Stimulated activated CD4-positive, alpha-beta T cell treated with anti-CD3 and anti-CD28 coated beads, TNF-alpha, amount 100 ng/mL, for 4 hours (primary cell): ENCODE measurements at places on chromosomes 1 and 21.

GRCh38 chr1:161082483-161082882, 6.9 kb downstream of the NECTIN4 start:
- DNase-seq, result no peak

GRCh38 chr1:158972841-158973240, 36.9 kb upstream of the IFI16 start:
- no peak for DNase-seq

- DNase-seq, result no peak
Measured at GRCh38 chr1:53792806-53793205, 45.3 kb downstream of the NDC1 start.

GRCh38 chr1:33231166-33231565, 25.1 kb upstream of the ZNF362 start:
- no peak for DNase-seq

- DNase-seq, result no peak
Measured at GRCh38 chr1:156750711-156751450, 594 bp downstream of the HDGF start.

- DNase-seq, result no peak
Measured at GRCh38 chr1:57987523-57987922, 559.0 kb downstream of the OMA1 start.

DNA sequence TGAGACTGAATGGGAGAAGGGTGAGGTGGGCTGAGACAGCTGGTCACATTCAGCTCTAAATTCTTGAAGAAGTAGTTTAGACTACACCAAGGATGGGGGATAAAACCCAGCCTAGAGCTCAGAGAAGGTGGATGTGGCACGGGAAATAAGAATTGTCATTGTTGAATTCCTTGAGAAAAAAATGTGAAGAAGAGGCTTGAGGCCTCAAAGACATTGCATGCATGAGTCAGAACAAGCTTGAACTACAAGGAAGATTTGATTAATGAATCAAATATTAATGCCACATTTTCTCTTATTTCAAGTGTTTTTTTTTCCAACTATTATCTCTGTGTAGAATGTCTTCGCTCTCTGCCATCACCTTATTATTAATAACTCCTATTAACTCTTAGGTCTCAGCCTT, 58.9 kb downstream of the MAP3K7CL start:
- no peak for DNase-seq

- DNase-seq, result no peak
Measured at GRCh38 chr1:107095647-107096046, 39.2 kb downstream of the PRMT6 start.

DNA sequence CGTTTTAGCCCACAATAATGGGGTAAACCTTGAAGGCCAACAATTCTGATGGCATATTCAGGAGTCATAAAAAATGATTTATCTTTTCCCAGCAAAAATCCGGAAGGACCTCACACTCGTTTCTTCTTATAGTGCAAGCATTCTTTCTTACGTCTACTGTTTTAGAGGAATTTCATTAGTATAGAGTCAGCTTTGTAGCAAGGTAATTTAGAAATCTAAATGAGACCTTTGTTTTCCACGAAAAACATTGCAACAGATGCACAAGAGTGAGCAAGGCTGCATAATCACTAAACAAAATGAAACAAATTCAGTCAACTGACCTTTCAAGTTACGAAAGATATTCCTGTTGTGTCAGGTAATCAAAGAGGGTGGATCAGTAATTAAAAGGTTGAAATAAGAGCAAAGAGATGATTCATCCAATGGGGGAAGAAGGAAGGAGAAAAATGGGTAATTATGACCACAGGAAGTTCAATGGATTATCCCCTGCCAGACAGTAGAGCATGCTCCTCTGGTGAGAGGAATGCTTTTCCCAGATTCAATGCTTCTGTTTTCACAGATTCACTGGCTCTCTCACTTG, 560 bp upstream of the CSDE1 start:
- no peak for DNase-seq

DNA sequence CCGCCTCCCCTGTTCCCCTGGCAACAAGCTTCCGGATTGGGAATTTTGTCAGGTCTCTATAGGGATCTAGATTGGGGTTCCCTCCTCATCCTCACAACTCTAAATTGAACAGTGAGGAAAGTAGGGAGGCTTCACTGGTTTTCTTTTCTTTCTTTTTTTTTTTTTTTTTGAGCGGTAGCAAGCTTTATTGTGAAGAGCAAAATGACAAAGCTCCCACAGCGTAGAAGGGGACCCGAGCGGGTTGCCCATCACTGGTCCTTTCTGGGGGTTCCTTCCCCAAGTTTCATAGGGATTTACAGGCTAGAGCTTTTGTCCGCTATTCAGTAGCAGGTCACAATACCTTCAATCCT, 10.3 kb downstream of the ARHGEF2 start:
- DNase-seq, result no peak

DNA sequence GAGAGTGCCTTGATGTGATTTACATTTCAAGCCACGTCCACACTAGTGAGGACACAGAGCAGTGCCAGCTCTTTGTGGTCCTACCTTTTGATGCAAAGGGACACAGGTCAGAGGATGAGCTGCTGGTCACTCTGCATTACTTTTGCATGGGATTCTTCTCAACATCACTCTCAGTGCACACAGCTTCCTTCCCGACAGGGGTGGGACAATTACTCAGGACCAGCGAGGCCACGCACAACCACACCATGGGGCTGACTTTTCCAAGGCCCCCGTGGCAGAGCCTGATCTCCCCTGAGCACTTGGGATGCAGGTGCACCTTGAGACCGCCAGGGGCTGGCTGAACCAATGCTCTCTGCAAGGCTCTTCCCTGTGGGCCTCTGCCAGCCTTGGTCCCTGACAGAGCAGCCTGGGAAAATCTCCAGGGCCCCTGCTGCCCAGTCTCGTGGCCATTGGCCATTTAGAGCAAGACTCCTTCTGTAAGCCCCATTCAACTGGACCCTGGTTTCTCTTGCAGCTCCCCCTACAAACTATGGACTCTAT, 13.2 kb upstream of the PRAMEF12 start:
- DNase-seq, result no peak

DNA sequence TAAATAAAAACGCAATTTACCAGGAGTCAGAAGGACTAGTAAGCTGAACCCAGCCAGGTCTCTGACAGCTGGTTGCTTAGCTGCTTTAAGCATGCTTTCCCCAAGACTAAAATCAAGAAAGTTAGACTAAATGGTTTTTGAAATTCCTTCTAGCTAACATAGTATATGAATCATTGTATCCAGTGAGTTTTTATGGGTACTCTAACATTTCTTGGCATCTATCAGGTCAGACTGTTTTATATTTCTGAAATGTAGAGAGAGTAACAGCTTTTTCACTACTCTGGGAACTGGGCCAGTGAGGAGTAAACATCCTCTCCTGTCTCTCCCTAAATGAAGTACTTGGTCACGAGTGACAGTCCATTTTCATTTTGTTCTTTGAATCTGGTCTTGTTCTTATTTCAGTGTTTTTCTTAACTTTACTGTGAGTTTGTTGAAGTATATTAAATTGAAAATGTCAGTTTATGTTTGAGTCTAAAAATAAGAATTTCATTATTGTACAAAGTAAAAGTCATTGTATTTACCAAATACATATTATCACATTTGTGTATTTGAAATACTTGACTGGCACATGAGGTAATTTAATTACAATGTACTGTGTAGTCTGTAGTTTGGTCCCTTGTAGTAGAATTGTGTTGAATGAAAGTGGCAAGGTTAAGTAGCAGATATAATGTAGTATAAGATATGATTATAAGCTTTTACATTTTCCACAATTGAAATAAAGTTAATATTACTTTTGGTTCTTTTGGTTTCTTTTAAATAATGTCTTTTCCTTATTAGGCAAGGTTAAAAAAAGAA, 47.6 kb downstream of the PKN2 start:
- DNase-seq, result no peak

GRCh38 chr21:29640080-29640508, 299.7 kb downstream of the GRIK1 start:
- DNase-seq, result no peak

- no peak for DNase-seq
Measured at GRCh38 chr1:219574484-219575087, 38.3 kb downstream of the ZC3H11B start.

DNA sequence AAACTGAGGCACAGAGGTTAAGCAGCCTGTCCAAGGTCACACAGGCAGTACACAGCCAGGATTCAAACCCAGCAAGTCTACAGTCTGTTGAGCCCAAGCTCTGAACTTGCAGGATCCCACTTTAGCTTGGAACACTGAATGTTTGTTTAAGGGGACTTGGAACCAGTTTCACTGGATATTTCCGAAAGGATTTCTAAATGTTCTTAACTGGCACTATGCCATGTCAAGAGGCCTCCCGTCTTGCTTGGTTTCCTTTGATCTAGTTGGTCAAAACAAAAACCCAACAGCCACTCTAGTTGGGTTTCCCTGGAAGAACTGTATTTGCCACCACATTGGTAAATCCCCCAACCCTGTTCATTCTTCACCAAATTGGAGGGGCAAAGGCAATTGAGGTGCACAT, 317.6 kb upstream of the KAZN start:
- DNase-seq, result no peak

GRCh38 chr1:147581459-147581858, 40.2 kb downstream of the BCL9 start:
- no peak for DNase-seq

- DNase-seq, result no peak
Measured at GRCh38 chr1:244601336-244601735, 51.6 kb upstream of the DESI2 start.

DNA sequence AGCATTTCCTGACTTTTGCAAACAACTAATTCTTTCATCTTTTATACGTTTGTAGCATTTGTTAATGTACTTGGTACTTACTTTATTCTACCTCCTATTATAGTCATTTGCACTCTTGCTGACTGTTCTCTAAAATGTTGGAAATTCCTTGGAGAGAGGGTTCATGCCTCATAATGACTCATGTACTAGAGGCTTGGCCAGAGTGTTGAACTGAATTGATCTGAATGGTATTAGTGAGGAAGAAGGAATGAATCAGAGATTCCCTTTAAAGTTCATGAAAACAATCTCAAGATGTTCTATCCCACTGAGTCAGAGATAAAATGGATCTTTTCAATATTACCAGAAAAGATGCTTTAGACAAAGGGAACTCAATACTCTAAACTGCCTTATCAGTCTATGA, 383.4 kb downstream of the SEC16B start:
- DNase-seq, result no peak

DNA sequence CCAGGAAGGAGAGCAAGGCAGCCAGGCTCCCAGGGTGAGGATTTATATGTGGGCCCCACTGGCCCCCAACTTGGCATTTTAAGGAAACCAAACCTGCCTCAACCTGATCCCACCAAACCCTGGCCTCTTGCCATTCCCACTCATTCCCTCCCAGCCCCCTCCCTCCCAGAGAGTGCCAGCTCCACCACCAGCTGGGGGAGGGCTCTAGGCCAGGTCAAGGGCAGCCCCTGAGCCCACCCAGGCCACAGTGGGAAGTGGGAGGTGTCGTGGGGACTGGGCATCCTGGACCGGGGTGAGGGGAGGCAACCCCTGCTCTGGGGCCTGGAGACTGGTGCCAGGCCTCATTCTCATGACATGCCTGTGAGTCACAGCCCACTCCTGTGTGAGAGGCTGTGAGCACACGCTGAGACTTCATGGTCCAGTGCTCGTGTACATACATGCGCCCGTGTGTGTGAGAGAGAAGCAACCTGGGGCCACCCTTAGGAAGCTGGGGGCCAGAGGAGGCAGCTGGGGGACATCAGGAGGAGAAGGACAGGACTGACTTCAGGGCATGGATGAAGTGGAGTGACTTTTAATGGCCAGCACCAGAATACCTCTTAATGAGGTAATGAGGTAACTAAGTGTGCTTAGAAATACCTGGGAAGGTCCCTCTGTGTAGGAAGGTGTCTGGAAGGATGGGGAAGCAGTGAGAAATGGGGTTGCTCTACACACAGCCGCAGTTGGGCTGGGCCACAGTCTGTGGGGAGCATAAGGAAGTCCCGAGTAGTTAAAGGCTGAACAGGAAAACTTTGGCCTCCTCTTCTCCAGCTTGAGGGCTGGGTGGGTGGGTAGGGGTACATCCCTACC, at the start of gene S100A2:
S100A2 (minus strand) TSS at position 316 of the 846 bp plus-strand sequence. CDS start 1,967 bp downstream, outside the sequence.
- no peak for DNase-seq
